NCI-H1436 treated with DMSO at 0.1 percent for 48 hours (cell line): ENCODE measurements at places on chromosomes 5 and 9.

DNA sequence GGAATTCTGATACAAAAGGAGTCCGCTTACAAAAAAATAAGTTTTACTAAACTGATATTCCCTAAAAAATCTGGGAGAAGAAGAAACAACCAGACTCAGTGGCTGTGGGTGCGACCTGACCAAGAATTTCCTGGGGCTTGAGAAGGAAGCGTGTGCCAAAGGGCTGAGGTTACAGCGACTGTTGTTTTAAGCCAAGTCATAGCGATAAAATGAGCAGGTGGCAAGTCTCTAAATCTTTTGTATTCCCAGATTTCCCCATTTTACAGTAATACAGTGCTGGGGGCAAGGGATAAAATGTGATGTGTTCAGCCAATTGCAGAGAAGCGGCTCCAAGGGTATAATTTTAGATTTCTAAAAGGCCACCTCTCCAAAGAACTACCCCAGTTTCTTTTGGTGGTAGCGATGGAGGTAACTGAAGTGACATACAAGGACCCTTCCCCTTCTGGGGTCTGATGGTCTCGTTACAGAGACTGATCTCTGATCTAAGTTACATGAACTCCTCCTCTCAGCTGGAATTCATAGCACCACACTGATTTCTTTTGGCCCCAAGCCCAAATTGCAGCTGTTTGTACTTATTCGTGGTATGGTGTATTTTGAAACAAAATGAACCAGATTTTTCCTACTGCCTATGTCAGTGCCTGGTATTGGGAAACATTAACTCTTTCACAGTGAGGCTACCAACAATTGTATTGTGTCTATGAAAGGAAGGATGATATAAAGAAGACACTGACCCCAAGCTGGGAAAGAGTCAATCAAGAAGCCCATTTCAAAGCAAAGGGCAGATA lies 41.6 kb downstream of the LPAR1 start:
- no peak for DNase-seq

DNA sequence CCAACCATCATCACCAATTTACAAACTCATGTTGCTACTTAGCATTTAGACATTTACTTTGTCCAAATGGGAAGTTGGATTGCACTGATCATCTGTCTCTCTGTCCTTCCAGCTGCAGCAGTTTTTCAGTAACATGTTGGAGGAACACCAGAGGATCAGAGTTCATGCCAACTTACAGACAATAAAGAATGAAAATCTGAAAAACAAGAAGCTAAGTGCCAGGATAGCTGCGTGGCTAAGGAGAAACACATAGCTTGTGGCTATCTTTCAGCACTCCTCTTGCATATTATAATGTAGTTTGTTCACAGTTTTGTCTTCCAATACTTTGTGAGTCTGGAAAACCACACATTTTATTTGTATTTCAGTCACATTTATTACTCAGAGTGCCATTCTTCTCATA lies 6.4 kb upstream of the ARL14EPL start:
- no peak for DNase-seq

DNA sequence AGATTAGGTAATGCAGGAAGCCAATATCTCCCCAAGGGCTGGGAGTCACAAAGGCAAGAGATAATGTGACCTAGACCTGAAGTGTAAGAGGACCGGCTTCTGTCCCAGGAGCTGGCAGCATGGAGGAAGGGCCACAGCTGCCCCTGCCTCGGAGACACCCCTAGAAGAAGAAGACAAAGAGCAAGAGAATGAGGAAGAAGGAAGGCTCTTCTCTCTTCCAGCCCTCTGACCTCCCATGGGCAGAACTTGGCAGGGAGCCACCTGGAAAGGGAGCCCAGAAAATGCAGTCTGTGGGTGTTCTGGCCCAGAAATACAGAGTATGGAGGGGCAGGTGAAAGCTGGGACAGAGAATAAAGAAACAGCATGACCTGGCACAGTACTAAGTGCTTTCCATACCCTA lies 151.0 kb downstream of the C5orf15 start:
- no peak for DNase-seq

- no peak for DNase-seq
Measured at GRCh38 chr5:168359820-168360460, 68.5 kb downstream of the WWC1 start.

DNA sequence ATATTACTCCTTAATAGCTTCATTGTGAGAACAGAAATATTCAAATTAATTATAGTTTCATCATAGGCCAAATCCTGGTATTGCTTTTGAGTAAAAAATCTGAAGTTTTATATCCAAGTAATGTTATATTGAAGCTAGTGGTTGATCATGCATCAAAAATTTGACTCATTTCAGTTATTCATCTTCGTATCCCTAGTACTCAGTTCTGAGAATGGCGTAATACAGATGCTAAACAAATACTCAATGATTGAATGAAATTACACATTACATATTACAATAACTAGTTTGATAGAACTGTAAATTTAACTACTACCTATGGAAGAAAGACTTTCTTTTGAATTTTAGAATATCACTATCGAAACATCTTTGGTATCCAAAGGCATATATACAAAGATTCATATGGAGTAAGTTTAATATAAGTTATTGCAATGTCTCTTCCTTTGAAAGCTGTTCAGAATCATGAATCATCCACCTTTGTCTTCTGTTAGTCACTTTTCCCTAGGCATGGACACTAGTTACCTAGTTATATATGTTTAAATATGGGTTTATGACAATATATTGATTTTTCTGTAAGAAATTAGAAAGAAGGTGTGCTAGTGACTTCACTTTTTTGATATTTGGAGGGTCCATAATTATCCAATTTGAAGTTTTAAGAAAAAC lies 5.0 kb upstream of the ZNF462 start:
- DNase-seq, result no peak

- DNase-seq, result no peak
Measured at GRCh38 chr9:114820776-114821501, 15.1 kb upstream of the TNFSF15 start.

DNA sequence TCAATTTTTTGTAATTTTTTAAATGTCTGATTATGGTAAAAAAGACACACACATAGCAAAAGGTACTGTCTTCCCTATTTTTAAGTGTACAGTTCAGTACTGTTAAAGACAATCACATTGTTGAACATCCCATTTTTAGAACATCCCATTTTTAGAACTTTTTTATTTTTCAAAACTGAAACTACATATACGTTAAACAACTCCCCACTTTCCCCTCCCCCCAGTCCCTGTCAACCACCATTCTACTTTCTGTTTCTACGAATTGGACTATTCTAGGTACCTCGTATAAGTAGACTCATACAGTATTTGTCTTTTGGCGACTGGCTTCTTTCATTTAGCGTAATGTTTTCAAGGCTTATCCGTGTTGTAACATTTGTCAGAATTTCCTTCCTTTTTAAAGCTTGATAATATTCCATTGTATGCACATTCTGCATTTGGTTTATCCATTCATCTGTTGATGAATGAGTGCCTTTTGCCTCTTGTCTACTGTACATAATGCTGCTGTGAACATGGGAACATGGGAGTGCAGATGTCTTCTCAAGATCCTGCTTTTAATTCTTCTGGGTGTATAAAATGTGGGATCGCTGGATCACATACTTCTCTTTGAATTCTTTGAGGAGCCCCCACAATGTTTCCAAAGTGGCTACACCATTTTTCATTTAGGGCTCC lies 154.0 kb downstream of the PIK3R1 start:
- DNase-seq, result no peak

DNA sequence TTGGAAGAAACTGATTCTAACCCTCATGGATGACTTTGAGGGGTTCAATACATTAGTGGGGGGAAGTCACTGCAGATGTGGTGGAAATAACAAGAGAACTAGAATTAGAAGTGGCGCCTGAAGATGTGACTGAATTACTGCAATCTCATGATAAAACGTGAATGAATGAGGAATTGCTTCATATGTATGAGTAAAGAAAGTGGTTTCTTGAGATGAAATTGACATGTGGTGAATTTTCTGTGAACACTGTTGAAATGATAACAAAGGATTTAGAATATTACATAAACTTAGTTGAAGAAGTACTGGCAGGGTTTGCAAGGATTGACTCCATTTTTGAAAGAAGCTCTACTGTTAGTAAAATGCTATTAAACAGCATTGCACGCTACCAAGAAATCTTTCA lies 113.0 kb downstream of the UGCG start:
- no peak for DNase-seq

GRCh38 chr5:370959-371810 lies 49.7 kb downstream of the AHRR start:
- DNase-seq, result no peak

GRCh38 chr9:131837836-131838235 lies 98.0 kb upstream of the RAPGEF1 start:
- no peak for DNase-seq

GRCh38 chr5:16467363-16468219 lies 2.0 kb upstream of the ZNF622 start:
- no peak for DNase-seq

DNA sequence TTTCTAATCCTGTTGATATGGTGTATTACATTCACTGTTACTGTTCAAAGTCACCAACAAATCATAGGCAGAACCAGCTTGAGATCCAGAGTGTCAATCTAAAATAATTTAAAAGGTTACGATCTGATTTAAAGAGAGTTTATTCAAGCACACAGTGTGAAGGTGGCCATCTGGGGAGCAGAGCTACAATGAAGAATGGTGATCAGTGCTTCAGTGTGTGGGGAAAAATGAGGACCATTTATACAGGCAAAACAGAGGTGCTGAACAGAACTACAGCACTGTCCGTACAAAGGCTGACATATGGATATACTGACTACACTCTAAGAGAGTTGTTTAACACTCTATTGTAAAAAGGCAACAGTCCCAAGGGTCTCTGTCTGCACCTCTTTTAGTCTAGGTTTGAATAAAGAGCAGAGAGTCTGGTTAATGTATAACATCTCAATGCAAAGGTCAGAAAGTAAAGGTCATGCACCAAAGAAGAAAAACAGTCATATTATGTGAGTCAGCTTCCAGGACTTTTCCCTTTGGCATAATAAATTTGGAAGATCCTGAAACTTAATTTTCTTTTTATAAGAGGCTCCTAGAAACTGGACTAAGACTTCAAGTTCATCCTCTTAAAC lies 29.7 kb upstream of the TDRD7 start:
- DNase-seq, result no peak

- no peak for DNase-seq
Measured at GRCh38 chr5:135073761-135074345, 39.8 kb upstream of the PITX1 start.

DNA sequence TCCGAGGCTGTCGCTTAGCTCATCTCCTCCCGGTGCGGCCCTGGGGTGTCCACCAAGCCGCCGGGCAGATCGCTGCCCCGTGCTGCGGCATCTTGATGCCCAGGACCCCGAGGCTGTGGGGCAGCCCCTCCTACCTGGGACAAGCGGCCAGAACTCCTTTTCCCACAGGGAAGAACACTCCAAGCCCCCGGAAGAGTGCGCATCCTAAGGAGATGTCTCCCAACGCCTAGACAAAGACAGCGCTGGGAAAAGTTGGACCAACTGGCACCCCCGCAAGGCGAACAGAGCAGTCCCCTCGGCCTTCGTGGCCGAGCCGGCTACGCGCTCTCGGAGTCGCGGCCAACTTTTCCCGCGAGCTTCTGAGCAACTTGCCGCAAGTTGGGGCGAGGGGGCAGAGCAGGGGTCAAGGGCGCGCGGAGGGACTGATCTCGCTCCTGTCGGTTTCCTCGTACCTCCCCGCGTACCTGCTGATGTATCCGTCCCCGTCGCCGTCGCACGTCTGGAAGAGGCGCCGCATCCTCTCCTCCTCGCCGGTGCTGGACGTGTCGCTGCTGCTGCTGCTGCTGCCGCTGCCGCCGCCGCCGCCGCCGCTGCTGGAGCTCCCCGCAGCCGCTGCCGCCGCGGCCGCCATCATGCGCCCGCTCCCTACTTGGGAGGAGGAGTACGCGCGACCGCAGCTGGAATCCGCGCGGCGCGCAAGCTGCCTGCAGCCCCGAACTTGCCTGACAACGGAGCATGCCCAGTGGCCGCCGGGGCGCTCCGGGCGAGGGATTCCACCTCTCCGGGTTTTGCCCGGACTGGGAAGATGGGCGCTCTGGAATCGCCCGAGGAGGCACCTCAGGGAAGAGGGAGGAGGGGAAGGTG lies at the start of gene MCC:
Gene MCC (minus strand): TSS at position 673 of the 864 bp plus-strand sequence.
- DNase-seq, result no peak

DNA sequence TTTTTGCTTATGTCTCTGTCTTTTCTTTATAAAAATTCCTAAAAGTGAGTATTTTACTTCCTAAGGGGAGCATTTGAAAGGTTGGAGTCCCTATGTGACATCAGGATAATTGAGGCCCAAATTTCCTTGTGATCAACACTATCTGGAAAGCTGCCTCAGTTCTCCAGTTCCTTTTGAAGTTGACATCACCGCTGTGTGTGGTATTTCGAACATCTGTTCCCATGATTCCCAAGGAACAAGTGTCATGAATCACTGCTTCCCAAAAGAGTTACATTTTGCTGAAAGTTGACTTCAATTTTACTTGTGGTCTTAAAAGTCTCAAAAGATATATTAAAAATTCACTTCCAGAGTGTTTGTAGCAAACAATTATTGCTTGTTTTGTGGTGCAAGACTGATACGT lies 452.1 kb upstream of the RGMB start:
- no peak for DNase-seq

GRCh38 chr5:67817652-67818051 lies 397.9 kb upstream of the PIK3R1 start:
- DNase-seq, result no peak

- DNase-seq, result no peak
Measured at GRCh38 chr5:74839229-74839628, 27.0 kb downstream of the FAM169A start.

DNA sequence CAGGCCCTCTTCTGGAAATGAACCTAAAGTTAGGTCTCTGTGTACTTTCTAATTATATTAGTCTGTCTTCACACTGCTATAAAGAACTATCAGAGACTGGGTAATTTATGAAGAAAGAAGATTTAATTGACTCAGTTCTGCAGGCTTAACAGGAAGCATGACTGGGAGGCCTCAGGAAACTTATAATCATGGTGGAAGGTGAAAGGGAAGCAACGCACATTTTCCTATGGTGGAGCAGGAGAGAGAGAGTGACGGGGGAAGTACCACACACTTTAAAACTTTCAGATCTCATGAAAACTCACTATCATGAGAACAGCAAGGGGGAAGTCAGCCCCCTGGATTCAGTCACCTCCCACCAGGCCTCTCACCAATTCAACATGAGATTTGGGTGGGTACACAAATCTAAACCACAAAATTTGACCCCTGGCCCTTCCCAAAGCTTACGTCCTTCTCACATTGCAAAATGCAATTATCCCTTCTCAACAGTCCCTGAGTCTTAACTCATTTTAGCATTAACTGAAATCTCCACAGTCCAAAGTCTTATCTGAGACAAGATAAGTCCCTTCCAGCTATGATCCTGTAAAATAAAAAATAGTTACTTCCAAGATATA lies 40.7 kb downstream of the TRIP13 start:
- DNase-seq, result no peak

GRCh38 chr9:123660691-123661466 lies 269.0 kb downstream of the DENND1A start:
- DNase-seq, result no peak

GRCh38 chr9:93081081-93081529 lies 14.9 kb upstream of the CARD19 start:
- DNase-seq, result no peak

GRCh38 chr9:7304627-7304995 lies 495.0 kb downstream of the DMAC1 start:
- no peak for DNase-seq

GRCh38 chr9:69249337-69249736 lies 75.3 kb downstream of the TJP2 start:
- no peak for DNase-seq
